ENCODE measurements at places on chromosomes 2 and 18.
A peak's percentile ranks its signal among the peaks of the same experiment; 100 is the strongest.

- peak; percentile 39 for DNase-seq
Observed at GRCh38 chr2:148201075-148202004, 180.4 kb downstream of the MBD5 start.

DNA sequence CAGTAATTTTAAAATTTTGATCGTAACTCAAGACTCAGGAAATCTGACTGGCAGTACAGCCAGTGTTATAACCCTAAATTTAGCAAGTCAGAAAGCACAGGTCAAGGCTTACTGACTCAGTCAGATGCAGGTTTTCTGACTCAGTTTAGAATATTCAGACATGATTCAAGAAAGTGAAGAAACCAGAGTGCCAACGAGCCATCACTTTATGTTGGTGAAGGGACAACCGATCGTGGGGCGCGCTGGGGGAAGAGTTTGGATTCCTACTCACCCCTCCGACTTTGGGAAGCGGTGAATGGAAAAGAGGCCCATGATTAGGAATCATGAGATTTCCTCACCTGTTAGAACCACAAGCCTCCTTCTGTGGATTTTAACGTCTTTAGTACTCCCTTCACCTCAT is 998 bp downstream of the RNF149 start:
- DNase-seq = no peak

- DNase-seq = no peak
Observed at GRCh38 chr2:147550995-147551731, 293.7 kb upstream of the ACVR2A start.

DNA sequence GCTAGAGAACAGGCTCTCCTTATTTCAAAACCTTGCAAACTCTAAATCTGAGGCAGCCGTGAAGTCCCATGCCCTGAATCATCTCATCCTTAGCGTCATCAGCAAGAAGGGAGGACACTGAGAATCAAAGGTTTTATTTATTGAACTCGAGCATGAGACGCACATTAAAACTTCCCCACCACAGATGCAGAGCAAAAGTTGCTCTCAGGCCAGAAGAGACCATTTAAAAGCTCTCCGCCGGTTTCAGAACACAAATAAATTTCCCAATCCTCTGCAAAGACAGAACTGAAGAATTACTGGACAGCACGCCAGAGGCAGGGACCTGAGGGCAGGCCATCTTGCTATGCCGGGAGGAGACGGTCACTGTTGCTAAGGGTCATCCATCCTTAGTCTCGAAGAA is 1.3 kb downstream of the AMMECR1L start:
- no peak for DNase-seq

- no peak for DNase-seq
Observed at GRCh38 chr18:24659827-24660720, 199.6 kb downstream of the HRH4 start.

GRCh38 chr18:53817976-53818950 is 406.2 kb downstream of the MBD2 start:
- DNase-seq = no peak

DNA sequence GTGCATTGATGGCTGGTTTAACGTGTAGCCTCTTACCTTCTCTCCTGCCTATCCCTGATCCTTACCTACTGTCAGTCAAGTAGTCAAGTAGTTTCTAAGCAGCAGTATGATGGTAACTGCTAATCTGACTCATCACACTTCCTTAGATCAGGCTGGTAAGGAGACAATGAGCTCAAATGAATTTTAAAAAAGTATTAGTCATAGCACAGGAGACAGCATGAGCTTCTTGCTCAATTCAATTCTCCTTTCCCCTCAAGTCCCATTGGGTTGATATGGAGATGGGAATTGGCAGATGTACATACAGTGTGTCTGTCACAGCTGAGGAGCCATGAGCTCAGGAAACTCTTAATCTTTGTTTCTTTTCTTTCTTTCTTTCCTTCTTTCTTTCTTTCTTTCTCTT is 799.7 kb downstream of the LRP1B start:
- no peak for DNase-seq

DNA sequence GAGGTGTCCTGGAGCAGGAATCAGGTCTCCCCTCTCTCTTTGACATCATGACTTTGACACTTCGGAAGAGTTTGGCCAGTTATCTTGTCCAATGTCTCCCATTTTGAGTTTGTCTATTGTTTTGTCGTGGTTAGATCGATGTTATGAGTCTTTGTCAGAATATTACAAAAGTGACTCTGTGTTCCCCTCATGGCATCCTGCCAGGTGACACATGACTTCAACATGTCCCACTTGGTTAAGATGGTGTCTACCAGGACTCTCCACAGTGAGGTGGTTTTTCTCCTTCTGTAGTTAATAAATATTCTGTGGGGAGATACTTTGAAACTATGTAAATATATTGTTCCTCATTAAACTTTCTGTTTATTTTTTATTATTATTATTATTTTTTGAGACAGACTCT is 76.6 kb upstream of the BZW1 start:
- peak; percentile 34 for DNase-seq

- no peak for DNase-seq
Observed at GRCh38 chr2:16114836-16115235, 174.5 kb downstream of the MYCN start.

- DNase-seq = no peak
Observed at GRCh38 chr2:86484385-86484784, 43.2 kb downstream of the KDM3A start.

GRCh38 chr2:223788826-223789225 is 48.6 kb downstream of the AP1S3 start:
- DNase-seq = no peak

GRCh38 chr2:238238311-238238765 is 1.5 kb downstream of the HES6 start:
- DNase-seq = no peak

- no peak for DNase-seq
Observed at GRCh38 chr2:70918016-70918415, 17.7 kb upstream of the ATP6V1B1 start.

GRCh38 chr2:211161236-211161635 is 604.8 kb downstream of the CPS1 start:
- no peak for DNase-seq

DNA sequence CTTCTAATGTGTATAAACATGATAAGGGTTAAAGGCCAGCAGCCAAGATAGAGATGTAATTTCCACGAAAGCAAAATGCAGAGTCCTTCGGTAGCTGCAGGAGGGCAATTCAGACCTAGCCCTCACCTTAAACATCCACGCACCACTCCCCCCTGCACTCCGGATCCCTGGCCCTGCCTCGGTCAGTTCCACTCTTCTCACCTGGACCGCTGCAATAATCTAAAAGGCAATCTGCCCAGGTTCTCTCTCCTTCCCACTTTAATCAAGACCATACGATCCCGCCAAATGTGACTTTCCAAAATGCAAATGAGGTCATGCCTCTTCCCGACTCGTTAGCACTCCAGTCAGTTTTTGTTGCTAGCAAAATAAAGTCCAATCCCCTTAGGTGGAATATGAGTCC is 485.2 kb downstream of the EIPR1 start:
- no peak for DNase-seq

- no peak for DNase-seq
Observed at GRCh38 chr18:56570978-56571377, 67.4 kb downstream of the TXNL1 start.

DNA sequence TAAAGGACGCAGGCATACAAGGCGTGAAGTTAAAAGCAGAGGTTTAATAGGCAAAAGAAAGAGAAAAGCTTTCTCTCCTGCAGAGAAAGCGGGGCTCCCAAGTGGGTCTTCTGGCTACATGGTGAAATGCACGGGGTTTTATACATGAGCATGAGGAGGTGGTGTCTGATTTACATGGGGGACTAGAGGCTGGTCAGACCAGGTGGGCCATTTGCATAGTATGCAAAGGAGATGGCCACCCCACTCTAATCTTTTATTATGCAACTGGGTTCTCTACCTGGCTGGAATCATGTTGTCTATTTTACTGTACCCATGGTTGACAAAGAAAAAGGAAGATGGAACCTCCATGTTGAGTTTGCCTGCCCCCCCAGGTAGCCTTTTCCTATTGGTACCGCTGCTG is 356.2 kb downstream of the KCNJ3 start:
- DNase-seq = no peak

DNA sequence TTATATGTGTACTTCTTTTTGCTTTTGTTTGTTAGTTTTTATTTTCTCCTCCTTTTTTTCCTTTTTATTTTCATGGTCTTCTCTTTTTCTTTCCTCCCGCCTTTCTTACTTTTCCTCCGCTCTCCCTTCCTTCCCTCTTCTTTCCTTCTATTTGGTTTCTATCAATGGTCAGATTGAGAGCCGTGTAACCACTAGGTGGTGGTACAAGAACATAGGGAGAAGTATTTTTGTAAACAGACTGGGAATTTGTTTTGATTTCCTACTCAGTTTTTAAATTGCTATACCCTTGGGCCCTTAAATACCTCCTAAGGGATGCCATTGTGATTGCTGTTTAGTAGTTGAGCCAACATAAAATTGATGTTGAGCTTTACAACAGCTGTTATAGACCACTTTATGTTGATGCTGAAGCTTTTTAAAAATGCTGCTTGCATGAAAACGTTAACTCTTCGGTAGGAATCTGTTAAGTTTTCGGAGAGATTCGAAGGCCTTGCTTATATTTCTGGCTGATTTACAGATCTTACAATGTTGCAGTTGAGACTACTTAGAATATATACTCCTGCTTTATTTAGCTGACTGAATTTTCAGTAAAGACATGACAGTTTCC is 124.2 kb downstream of the UBE2E3 start:
- DNase-seq = no peak

DNA sequence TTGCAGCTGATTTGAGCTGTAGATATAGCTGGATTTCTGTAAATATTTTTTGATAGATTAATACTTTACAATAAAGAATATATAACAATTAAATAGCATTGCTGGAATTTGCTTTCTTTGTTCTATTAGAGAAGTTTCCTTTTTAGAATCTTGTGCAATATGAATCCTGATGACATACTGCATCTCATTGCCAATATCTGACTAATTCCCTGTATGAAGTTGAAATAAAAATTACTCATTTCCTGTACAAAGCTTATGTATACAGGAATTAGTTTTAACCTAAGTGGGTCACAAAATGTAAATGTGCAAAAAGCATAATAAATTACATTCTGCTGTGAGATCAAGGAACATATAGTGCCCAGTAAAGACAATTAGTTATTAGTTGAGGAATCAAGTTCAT is 72.8 kb upstream of the TMEFF2 start:
- no peak for DNase-seq

DNA sequence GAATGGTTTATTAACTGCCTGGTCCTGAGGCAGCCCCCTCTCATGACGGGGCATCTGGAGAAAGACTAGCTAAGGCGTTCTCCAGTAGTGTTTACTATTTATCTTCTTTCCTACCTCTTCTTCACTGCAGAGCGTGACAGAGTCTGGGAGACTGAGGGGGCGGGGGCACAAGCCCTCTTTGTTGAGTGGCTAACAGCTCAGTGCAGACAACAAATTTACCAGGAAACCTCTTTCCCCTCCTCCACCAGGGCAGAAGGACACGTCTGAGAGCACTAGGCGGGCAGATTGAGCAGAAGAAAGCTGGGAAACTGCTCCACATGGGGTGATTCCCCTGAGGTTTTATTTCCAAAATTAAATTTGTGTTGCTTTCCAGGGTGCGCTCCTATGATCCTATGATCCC is 322.1 kb downstream of the CNTNAP5 start:
- no peak for DNase-seq

- DNase-seq = no peak
Observed at GRCh38 chr2:240217431-240218301, 77.2 kb upstream of the OTOS start.

DNA sequence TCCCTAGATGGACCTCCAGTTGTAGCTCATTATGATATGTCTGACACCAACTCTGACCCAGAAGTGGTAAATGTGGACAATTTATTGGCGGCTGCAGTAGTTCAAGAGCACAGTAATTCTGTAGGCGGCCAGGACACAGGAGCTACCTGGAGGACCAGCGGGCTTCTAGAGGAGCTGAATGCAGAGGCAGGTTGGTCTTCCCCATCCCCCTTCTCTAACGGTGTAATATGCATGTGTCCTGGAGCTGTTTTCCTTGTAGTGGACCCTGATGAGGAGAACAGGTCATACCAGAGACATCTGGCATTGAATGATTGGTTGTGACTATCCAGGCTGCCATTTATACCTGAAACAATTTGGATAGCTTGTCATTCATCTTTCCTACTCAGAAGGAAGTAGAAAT is 135.8 kb downstream of the HAUS1 start:
- no peak for DNase-seq

GRCh38 chr2:27991146-27991545 is 100.6 kb downstream of the BABAM2 start:
- no peak for DNase-seq

- DNase-seq = no peak
Observed at GRCh38 chr2:79788952-79789651, 276.3 kb downstream of the CTNNA2 start.

- no peak for DNase-seq
Observed at GRCh38 chr2:198077477-198077876, 273.1 kb downstream of the PLCL1 start.

GRCh38 chr2:216491793-216492596 is 6.6 kb upstream of the RPL37A start:
- no peak for DNase-seq

- DNase-seq = no peak
Observed at GRCh38 chr2:57126410-57126809, 920.2 kb upstream of the VRK2 start.

DNA sequence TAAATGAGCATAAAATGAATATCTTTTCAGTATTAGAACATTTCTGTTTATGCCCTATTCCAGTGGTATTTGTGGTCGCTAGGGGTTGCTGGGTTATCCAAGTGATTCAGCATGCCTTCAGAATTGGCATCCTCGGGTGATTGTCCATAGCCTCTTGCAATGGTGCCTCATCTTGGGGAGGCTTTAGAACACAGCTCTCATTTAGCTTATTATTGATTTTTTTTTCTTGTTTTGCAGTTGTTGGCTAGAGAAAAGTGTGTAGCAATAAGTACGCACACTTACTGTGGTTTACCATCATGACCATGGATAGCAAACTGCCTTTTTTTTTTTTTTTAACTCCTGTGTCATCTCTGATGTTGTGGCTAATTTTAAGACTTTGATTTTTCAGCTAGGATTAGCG is 33.6 kb downstream of the PLEKHA3 start:
- no peak for DNase-seq

DNA sequence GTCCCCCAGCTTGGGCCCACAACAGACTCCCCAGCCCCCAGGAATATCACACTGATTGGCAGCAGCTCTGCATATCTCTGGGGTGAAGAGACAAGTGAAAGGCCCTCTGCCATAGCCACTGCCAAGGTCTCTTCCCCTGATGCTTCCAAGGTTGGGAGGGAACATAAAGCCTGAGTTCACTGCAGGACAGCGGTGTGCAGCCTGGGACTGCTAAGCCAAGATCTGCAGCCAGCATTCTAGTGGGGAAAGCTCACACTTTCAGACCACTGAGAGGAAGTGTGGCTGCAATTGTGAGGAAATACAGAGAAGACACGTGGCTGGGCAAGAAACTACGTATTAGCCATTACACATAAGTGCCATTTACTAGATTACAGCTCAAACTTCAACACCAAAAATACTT is 100.7 kb downstream of the MAIP1 start:
- no peak for DNase-seq

- DNase-seq = no peak
Observed at GRCh38 chr18:64037812-64038414, 68.0 kb downstream of the SERPINB8 start.

- DNase-seq = no peak
Observed at GRCh38 chr2:21038403-21039073, 5.3 kb downstream of the APOB start.
